ENCODE measurements at places on chromosomes 7 and 10.

DNA sequence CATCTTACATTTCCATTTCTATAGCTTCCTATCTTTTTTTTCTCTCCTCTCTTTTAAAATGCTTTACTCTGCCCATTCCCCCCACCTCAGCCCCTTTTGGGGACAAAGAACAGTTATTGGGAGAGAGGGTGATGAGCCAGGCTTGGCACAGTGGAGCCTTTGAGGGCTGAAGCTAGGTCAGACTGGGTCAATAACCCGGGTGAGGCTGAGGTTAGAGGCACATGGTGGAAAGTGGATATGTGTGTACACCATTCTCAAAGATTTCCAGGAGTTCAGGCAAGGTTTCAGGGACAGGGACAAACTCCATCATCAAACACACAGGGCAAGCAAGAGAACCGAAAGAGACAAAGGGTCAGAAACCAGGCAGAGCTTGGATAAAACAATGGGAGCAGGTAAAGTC lies 11.5 kb downstream of the ABCB4 start:
- no peak for DNase-seq

DNA sequence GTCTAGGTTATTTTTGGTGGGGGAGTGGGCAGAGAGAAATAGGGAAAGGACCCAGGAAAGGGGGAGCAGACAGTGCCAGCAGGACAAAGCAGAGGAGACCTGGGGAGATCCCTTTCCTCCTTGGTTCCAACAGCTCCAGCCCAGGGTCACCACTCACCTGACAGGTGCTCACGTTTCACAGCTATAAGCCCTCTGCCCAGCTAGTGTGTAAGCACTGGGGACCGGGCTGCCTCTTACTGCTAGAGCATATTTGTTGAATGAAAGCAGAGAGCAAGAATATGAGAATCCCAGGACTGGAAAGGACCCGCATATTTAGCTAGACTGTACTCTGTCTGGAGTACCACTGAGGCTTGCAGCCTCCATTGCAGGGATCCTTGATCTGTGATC lies 6.7 kb downstream of the ZCCHC24 start:
- DNase-seq = no peak

DNA sequence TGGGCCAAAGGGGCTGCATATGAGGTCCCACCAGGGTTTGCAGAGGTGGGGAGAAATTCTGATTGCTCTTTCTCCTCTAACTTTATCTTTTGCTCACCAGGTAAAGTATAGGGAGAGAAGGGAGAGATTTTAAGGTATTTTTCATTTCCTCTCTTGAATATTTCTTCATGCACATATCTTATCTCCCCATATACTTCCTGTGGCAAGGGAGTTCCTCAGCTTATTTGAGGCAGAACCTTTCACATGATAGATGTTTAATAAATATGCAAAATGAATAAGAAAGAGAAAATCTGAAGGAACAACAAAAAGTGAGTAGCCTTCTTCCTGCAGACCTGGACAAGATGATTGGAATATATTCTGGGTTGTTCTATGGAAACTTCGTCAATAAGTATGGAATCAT lies 67.4 kb upstream of the PDCD4 start:
- DNase-seq = no peak

DNA sequence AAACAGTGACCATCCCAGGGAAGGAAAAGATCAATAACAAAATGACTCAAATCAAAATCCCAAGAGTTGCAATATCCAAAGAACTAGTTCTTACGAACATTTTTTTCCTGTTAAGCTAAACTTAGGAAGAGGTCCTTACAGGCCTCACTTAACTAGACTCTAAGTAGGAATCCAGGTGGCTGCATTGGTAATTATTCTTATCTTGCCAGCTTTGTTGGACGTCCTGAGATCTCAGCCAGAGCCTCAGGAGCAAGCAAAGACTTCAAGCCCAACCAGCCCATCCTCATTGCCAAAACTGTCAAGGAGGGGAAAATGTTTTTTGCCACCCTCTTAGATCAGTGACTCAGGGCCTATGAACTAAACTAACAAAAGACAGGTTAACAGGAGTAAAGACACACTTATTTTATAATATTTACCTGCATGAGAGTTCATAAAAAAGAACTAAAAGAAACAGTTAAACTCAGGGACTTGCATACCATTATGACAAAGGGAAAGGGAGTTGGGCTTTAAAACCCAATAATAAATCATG lies 18.3 kb upstream of the PPP1R9A start:
- DNase-seq = no peak

GRCh38 chr10:112810711-112811151 lies 139.3 kb upstream of the TCF7L2 start:
- no peak for DNase-seq

DNA sequence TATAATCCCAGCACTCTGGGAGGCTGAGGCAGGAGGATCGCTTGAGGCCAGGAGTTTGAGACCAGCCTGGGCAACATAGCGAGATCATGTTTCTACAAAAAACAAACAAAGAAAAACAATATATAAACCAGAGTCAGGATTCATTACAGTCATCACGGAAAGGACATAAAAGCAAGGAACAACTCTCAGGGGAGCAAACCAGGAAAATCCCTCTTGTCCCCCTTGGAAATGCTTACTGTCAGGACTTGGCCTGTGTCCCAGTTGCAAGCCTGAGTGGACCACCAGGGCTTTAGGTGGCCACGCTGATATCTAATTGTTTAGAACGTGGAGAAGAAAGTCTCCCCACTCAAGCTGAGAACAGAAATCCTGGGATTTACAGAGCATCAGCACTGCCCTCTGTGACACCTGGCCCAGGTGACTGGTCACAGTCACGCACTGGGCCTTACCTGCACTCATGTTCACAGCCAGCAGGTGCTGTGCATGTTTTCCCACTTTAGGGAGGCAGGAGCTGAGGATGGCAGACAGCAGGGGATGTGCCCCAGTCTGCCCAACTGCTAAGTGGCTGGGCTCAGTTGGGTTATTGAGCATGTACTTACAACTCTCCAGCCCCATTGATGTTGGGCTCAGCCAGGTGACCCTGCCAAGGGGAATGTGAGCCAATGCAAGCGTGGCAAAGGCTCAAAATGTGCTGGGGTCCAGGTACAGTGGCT lies 60.9 kb downstream of the TMEM130 start:
- DNase-seq = no peak

- no peak for DNase-seq
Measured at GRCh38 chr10:131587976-131588680, 276.6 kb upstream of the TCERG1L start.

DNA sequence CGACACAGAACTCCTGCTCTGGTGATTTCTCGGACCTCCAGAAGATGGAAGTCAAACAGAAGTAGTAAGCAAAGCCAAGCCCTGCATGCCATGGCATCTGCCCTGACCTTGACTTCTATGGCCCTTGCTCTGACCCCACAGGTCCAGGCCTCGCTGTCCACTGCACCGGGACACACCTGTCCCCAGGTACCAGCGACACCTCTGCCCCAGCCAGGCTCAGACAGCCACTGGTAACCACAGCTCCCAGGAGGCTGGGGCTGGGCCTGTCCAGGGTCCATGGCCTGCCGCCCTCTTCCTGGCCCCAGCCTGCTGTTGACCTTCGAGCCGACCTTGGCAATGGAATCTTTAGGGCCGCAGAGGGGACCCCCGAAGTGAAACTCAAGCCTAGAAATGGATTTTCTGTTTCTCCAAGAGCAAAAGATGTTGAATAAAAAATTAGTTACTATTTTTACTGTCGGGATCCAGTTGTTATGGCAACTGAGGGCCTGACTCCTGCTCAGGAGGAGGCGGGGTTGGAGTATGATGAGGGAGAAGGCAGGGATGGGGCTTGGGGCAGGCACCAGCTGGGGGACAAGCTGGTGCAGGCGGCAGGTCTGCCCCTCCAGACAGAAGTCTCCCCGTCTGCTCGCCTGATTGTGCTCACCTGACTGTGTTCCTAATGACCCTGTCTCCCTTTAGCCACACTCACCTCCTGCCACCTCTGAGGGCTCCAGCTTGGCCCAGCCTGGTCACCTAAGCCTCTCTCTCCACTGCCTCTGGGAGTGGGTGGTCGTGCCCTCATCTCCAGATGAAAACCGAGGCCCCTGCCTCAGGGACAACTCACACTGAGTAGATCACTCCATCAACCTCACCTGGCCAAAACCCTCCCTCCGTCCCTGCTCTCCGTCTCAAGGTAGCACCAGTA lies 4.1 kb upstream of the MMD2 start:
- DNase-seq = no peak

- no peak for DNase-seq
Measured at GRCh38 chr7:25409897-25410636, 181.8 kb upstream of the NPVF start.

- no peak for DNase-seq
Measured at GRCh38 chr10:22719406-22720042, 5.1 kb upstream of the PIP4K2A start.

DNA sequence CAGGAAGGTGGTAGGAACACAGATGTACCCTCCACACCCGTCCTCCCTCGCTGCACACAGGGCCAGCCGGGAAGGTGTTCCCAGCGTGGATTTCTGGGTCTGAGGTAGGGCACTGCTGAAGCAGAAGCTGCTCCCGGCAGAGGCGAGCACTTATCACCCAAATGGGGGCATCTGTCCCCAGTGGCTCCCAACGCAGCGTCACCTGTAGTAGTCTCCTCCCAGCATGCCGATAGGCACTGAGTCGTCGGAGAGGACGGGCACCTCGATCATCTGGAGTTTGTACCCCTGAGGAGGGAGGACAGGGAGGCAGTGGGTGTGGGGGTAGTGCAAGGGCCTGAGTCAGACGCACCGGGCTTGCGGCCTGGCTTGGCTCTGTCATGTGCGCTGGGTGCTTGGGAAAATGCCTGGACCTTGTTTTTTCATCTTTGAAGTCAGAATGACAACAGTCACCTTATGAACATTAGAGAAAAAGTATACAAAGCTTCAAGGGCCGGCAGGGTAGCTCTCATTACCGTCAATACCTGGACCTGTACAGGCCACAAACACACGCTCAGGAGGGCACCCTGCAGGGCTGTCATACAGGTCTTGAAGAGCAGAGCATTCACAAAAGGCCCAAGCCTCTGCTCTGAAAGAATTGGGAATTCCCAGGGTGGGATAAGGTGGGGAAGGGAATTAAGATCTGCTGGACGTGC lies 3.1 kb upstream of the PYROXD2 start:
- DNase-seq = no peak

GRCh38 chr10:58651040-58651439 lies 138.4 kb downstream of the BICC1 start:
- no peak for DNase-seq

DNA sequence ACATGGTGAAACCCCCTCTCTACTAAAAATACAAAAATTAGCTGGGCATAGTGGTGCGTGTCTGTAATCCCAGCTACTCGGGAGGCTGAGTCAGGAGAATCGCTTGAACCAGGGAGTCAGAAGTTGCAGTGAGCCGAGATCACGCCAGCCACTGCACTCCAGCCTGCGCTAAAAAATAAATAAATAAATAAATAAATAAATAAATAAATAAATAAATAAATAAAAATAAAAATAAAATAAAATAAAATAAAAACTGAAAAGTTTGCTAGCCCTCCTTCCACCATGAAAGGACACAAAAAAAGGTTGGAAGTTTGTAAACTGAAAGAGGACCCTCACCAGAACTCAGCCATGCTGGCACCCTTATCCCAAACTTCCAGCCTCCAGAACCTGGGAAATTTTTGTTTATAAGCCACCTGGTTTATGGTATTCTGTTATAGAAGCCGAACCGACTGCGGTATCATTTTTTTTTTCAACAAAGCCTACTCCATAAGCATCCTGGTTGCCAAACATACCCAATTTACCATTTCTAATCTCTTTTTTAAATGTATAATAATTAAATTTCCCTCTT lies 448.2 kb downstream of the SEMA3D start:
- no peak for DNase-seq

- DNase-seq = no peak
Measured at GRCh38 chr10:3357737-3358136, 185.2 kb upstream of the PITRM1 start.

GRCh38 chr10:44064317-44064716 lies 320.6 kb downstream of the CXCL12 start:
- DNase-seq = no peak

GRCh38 chr10:63812501-63812900 lies 291.3 kb downstream of the REEP3 start:
- no peak for DNase-seq

- no peak for DNase-seq
Measured at GRCh38 chr7:94512735-94513564, 3.3 kb downstream of the CASD1 start.

DNA sequence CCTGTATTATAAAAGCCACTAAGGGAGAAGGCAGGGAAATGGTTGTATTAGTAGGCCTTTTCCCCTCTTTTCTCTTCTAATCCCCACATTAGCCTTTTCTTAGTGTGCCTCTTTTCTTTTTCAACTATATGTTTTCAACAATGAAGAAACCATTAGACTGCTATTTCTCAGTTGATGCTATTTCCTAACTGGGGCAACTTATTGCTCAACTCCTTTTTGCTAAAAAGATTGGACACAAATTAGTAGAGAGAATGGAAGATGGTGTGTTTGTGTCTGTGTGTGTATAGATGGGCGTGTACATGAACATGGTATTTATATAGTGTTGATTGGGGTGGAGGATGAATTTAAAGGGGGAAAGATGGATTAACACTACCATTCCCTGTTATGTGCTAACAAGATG lies 28.4 kb downstream of the TBC1D12 start:
- no peak for DNase-seq

DNA sequence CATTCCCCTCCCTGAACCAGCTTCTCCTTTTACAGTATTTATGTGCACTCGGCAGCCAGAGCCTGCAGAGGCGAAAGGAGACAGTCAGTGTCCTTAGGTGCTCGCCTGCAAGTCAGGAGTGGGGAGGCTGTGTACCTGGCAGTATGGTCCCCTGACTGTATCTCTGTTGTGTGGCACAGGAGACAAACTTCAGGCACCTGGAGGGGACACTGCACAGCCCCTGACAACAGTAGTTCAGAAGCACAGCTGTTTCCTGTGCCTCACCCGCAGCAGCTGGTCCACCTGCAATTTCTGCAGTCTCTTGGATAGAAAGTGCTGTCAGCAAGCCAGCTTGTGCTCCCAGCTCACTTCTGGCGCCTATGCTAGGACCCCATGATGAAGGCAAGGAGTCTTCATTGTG lies 73.4 kb upstream of the LAMB4 start:
- DNase-seq = no peak

- no peak for DNase-seq
Measured at GRCh38 chr10:48883701-48884100, 55.9 kb downstream of the LRRC18 start.

DNA sequence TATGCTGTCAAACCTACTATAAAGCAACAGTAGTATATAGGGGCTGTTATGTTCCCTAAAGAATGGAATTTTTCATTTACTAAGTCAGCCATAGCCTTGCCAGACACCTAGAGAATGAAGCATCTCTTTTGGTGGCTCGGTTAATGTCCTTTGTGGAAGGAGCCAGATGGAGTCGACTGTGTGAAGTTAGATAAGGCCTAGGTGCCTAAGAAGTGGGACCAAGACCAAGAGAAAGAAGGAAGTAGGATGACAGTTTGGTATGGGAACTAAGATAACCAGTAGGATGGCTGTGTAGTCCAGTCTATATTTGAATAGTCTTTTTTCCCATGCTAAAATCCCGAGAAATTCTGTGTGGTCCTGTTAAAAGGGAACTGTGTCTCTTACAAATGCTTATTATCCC lies 62.2 kb downstream of the REEP3 start:
- no peak for DNase-seq

DNA sequence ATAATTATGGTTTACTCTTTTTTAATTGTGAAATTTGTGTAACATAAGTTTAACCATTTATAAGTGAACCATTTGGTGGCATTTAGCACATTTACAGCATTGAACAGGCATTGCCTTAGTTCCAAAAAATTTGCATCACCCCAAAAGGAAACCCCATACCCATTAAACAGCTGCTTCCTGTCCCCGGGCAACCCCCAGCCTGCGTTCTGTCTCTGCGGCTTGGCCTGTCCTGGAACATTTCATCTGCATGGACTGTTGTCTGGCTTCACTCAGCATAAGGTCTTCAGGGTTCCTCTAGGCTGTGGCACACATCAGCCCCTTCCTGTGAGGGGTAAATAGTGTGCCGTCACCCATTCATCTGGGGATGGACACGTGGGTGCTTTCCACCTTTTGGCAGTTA lies 6.9 kb downstream of the RET start:
- DNase-seq = no peak

Data from T-helper 1 cell (primary cell).